ENCODE measurements at places on chromosomes 12 and 14. TPM values are rescaled to one million over a fixed set of nuclear protein-coding genes. Genes with fewer than 3 reads are reported as not detected.

- peak overlapping the region; percentile 93 for H3K27ac ChIP-seq
- no peaks in the 10 kb centered on the region for H3K27me3 ChIP-seq
- peak overlapping the region; percentile 79 for H3K4me3 ChIP-seq
Measured at GRCh38 chr12:123270214-123271000, 1.2 kb downstream of the CDK2AP1 start.

- H3K27me3 ChIP-seq: no peaks in the 10 kb centered on the region
- peaks cover 47% of the 10 kb centered on the region for H3K36me3 ChIP-seq
Measured at GRCh38 chr12:121515615-121516014, 65.2 kb downstream of the KDM2B start.

DNA sequence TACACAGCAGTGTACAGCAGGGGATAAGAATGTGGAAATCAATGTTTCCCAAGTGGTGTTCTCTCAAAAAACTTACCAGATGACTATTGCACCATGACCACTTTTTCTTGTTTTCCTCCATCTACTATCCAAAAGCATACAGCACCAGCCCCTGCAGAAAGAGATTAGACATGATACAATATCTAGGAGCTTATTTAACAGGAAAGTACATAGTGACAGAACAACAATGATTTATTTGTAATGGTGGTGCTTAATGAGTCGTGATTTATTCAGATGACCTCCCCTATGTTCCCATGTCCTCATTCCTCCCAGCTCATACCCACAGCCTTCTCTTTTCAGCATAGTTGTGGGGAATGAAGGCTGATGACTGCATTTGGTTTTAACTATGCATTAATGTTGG is 413.6 kb downstream of the BTG1 start:
- no peaks in the 10 kb centered on the region for H3K36me3 ChIP-seq
- H3K4me1 ChIP-seq: no peaks in the 10 kb centered on the region
- H3K27me3 ChIP-seq: no peaks in the 10 kb centered on the region
- no peak overlapping the region for H3K4me3 ChIP-seq

DNA sequence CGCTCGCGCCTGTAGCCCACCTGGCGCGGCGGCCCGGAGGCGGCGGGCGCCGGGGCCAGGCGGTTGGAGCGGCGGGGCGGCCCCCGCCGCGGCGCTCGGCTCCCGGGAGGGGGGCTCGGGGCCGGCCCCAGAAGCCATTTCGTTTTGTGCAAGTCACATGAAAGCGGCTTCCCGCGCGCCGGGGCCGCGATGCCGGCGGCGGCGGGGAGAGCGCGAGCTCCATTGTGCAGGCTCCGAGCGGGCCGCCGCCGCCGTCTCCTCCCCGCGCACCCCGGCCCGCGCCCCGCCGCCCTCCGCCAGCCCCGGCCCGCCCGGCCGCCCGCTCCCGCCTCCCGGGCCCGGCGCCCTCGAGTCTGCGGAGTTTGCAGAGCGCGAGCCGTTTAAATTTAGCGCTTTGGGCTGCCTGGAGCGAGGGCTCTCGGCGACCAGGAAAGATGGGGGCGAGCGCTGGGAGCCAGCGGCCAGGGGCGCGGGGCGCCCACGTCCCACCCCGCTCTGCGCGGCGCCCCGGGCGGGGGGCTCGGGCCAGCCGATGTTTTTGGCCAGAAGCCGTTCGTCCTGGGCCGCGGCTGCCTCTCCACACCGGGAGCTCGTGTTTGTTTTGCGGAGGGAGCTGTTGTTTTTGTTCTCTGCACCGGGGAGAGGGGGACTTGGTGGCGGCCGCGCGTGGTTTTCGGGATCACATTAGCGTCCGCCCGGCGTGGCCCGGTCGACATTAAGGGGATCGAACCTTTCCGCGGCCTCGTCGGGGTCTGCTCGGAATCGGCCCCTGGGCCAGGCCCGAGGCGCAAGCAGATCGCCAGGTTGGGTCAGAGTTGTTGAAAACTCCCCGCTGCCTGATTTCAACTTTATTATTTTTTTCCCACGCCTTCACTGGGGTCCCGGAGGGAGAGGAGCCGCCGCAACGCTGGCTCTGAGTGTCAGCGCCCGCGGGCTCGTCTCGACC is 982 bp downstream of the BCL7A start:
- peaks cover 29% of the 10 kb centered on the region for H3K4me1 ChIP-seq
- peak overlapping the region; percentile 97 for H3K27ac ChIP-seq
- peak overlapping the region; percentile 71 for H3K4me3 ChIP-seq
- DNase-seq: peak; percentile 53
- H3K27me3 ChIP-seq: peaks cover 9% of the 10 kb centered on the region

DNA sequence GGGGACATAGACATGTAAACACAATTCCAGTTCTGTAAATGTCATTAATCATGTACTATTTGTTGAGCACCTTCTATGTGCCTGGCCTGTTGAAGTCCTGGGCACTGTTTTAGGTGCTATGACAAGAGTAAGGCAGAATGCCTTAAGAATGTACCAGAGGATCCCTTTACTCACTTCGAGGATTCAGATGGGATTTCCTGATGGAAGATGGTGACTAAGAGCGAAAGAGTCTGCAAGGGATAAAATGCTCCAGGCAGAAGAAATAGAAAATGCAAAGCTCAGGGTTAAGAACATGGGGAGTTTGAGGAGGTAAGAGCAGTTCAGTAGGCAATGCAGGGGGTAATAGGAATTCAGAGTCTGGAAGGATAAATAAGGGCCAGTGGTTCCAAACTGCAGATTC is 671.3 kb upstream of the TBX3 start:
- H3K36me3 ChIP-seq: no peaks in the 10 kb centered on the region
- H3K4me3 ChIP-seq: no peak overlapping the region
- no peaks in the 10 kb centered on the region for H3K4me1 ChIP-seq
- no peak overlapping the region for H3K27ac ChIP-seq
- no peak for DNase-seq

DNA sequence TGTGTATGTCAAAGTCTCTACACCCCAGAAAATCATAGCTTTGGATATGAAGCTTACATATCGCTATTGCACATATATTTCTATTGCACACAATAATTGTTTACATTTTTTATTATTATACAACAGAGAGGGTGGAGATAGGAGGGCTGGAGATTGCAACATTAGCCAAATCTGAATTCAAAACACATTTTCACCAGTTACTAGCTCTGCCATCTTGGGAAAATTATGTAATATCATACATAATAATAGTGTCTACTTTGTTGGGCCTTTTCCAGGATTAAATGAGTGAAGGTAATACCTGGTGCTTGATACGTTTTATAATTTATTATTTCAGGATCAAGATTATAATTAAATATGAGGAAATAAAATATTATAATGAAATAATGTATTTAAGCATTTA is 507.4 kb upstream of the TBX3 start:
- H3K36me3 ChIP-seq: no peaks in the 10 kb centered on the region
- peaks cover 5% of the 10 kb centered on the region for H3K4me1 ChIP-seq
- no peak overlapping the region for H3K27ac ChIP-seq

DNA sequence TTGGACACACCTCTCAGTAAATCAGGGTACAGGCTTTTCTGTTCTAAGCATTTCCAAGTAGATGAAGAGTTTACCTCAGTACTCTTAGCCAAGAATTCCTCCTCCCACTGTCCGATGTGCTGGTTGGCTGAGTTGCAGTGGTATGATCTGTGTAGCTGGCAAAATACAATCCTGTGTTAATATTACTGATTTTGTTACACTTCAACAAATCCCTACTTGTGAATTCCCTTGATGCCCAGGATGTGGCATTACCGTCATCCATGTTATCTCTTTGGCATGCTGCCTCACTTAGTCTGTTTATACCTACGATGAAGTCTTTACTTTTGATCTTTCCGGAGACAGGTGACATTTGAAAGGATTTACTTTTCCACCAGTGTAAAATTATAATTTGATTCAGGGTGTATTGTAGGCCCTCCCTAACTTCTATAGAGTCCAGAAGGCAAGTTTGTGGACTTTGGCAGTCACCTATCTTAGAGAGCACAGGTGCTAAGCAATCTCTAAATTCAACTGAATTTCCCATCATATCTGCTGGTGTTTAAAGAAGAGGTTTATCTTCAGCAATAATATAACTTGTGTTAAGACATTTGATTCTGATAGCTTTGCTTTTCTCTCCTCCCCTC is 10.1 kb downstream of the CCDC196 start:
- DNase-seq: no peak
- H3K27me3 ChIP-seq: no peaks in the 10 kb centered on the region
- no peaks in the 10 kb centered on the region for H3K4me1 ChIP-seq
- H3K4me3 ChIP-seq: no peak overlapping the region
- no peaks in the 10 kb centered on the region for H3K36me3 ChIP-seq
- no peak overlapping the region for H3K27ac ChIP-seq

- H3K36me3 ChIP-seq: peaks cover 70% of the 10 kb centered on the region
- no peak overlapping the region for H3K4me3 ChIP-seq
- peaks cover 17% of the 10 kb centered on the region for H3K4me1 ChIP-seq
- no peaks in the 10 kb centered on the region for H3K27me3 ChIP-seq
- H3K27ac ChIP-seq: no peak overlapping the region
- DNase-seq: no peak
Measured at GRCh38 chr12:123401753-123402683, 18.1 kb downstream of the KMT5A start.

DNA sequence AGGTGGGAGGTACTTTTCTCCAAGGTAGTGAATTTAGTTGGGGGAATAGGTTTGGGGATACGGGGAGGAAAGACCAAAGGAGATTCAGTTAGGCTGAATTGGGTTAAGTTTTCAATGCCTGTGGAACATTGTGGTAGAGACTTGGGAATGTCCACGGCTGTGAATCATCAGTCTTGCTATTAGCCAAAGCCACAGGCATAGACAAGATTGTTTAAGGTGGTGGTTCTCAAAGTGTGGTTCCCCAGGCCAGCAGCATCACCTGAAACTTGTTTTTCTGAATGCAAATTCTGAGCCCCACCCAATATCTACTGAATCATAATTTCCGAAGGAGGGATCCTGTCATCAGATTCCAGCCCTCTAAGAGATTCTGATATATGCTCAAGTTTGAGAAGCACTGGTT is 316.2 kb downstream of the EGLN3 start:
- H3K27ac ChIP-seq: no peak overlapping the region
- H3K36me3 ChIP-seq: no peaks in the 10 kb centered on the region
- H3K27me3 ChIP-seq: no peaks in the 10 kb centered on the region
- DNase-seq: no peak
- peaks cover 2% of the 10 kb centered on the region for H3K4me1 ChIP-seq

DNA sequence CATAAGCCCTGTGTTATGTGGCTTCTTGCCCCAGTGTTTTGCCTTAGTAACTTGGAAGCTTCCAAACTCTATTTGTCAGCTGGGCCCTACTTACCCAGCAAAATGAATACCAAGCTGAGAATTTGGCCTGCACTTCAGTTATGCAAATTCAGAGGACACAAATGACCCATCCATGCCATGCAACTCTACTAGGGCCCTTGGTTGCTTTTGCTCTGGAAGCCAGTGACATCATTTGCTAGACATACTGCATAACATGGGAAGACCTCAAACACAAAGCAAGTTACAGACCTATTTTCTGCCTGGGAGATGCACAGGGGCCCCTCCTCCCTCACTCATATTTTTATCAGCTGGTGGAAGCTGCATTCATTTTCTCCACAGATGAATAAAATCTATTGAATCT is 90.2 kb upstream of the PPM1H start:
- no peaks in the 10 kb centered on the region for H3K27me3 ChIP-seq
- H3K4me3 ChIP-seq: no peak overlapping the region
- DNase-seq: no peak
- H3K36me3 ChIP-seq: no peaks in the 10 kb centered on the region
- no peaks in the 10 kb centered on the region for H3K4me1 ChIP-seq

SCN8A gene
- total RNA-seq: 0.35 TPM

NOVA1 gene
- 7.9 TPM for total RNA-seq

DBX2 gene
- total RNA-seq: 0.22 TPM

TBC1D30 gene
- total RNA-seq: 0.98 TPM

YAF2 gene
- 33.2 TPM for total RNA-seq

LRP1-AS gene
- total RNA-seq: 0.66 TPM

DLK1 gene
- total RNA-seq: 377 TPM

C1QL4 gene
- total RNA-seq: 0.27 TPM

Data from muscle of leg (tissue), 16 donors.